HFFc6 (cell line): ENCODE measurements at places on chromosomes 5 and 9. TPM values are rescaled to one million over a fixed set of nuclear protein-coding genes. Genes with fewer than 3 reads are reported as not detected.

Gene GABRA1
- total RNA-seq, result not detected in 3 replicates

- H3K36me3 ChIP-seq, result peaks cover 39% of the 10 kb centered on the region
- peaks cover 67% of the 10 kb centered on the region for H3K4me1 ChIP-seq
- H3K27me3 ChIP-seq, result peaks cover 2% of the 10 kb centered on the region
Observed at GRCh38 chr9:95004411-95005277, 278.1 kb downstream of the AOPEP start.

GRCh38 chr5:31863991-31864411 lies 225.1 kb downstream of the PDZD2 start:
- no peaks in the 10 kb centered on the region for H3K4me1 ChIP-seq
- H3K27me3 ChIP-seq, result peaks cover 30% of the 10 kb centered on the region
- H3K27ac ChIP-seq, result no peak overlapping the region
- no peak overlapping the region for H3K4me3 ChIP-seq
- H3K36me3 ChIP-seq, result peaks cover 8% of the 10 kb centered on the region

Gene BAAT
- total RNA-seq, result 0.09 to 0.15 TPM in 2 of 3 replicates, not detected in the other

DNA sequence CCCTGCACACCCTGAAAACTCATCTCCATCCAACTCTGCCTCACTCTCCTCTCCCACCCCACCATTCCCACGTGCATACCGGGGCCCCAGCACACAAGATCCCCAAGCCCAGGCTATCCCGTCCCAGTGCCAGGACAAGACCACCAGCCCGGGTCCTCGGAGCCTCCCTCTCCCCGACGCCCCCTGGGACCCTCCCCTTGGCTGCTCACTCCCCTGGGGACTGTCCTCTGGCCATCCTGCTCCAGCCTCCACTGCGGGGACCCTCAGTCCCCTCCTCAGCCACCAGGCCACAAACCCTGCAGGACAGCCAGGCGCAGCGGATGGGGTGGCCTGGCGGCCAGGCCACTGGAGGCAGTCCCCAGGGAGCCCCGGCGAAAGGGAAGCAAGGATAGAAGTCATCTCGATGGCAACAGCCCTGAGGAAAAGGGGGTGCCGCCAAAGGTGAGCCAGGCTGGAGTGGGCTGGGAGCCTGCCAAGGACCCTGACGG lies 62.8 kb downstream of the C9orf50 start:
- H3K36me3 ChIP-seq, result no peaks in the 10 kb centered on the region
- no peak overlapping the region for H3K4me3 ChIP-seq
- no peak overlapping the region for H3K27ac ChIP-seq
- DNase-seq, result no peak

Gene CPLANE1
- total RNA-seq, result 10.5 to 12.7 TPM (median 11.8 TPM) in 3 replicates

DNA sequence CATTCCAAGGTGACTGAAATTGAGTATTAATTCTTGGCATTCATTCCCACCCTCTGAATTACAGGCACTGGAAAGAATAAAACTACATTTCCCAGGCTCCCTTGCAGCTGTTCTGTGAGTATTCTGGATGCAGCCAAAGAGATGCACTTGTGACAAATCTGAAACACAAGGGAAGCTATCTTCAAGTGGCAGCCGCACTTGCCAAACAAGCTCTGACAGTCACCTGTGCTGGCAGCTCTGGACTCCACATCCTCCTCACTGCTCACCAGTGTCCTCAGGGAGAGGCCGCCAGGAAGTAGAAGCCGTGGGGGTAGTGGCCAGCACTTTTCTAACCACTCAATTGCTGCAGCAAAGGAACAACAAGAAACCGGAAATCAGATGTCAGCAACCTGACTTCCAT lies 275.0 kb downstream of the NR2F1-AS1 start:
- no peak for DNase-seq
- no peak overlapping the region for H3K4me3 ChIP-seq
- peaks cover 32% of the 10 kb centered on the region for H3K4me1 ChIP-seq
- H3K27me3 ChIP-seq, result no peaks in the 10 kb centered on the region; the same call in none of the 2 replicates
- H3K36me3 ChIP-seq, result no peaks in the 10 kb centered on the region

Gene ADAMTSL2
- not detected in 3 replicates for total RNA-seq

DNA sequence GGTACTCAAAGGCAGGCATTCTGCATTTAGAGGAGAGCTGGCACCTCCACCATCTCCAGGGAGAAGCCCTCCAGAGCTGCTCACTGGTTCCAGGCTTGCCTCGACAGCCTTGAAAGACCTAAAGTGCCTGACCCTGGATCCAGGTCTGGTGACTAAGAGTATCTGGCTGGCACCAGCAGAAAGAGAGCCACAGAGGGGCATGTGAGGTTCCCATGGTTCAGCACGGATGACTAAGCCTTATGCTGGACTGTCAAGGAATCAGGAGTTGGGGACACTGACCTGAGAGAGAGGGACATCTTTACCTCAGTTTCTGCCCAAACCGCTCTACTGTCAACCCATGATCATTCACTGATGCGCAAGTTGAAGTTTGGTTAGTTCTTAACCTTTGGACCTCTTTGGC lies 3.0 kb downstream of the ACTL7A start:
- H3K4me1 ChIP-seq, result peaks cover 14% of the 10 kb centered on the region
- no peak overlapping the region for H3K27ac ChIP-seq
- H3K27me3 ChIP-seq, result no peaks in the 10 kb centered on the region; the same call in 1 of the 2 replicates
- H3K36me3 ChIP-seq, result peaks cover 20% of the 10 kb centered on the region; the same call in 1 of the 2 replicates
- no peak overlapping the region for H3K4me3 ChIP-seq

Gene SLCO6A1
- total RNA-seq, result not detected in 3 replicates

Gene SPAG8
- total RNA-seq, result 0.80 to 1.6 TPM (median 1.4 TPM) in 3 replicates

DNA sequence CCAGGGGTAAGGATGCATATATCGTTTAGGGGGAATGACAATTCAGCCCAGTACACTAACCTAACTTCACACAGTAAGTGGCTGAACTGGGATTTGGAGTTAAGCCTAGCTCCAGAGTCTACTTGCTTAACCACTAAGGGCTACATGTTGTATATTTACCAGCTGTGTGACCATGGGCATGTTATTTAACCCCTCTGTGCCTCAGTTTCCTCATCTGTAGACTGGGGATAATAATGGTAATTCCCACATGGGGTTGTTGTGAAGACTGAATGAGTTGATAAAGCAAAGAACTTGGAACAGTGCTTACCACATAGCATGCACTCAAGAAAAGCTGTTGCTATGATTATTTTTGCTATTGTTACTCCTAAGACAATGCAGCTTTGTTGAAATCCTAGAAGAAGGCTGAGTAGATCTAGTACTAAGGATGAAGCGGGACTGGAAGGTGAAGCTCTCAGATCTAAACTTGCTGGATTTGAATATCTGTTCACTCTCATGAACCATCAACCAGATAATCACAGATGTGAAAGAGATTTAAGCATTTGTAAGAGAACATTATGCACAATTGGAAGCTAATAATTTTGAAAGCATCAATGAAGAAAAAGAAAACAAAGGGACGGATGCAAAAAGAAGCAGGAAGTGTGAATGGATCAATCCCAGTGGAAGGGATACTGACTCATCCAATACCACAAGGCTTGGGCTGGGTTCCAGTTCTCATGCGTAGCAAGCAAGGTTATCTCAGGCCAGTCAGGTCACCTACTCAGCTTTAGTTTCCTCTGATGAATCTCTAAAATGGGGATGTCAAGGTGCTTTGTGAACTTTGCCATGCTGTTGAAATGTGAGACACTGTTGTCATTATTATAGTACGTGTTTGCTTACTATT lies 78.5 kb upstream of the TBC1D2 start:
- H3K4me3 ChIP-seq, result peak overlapping the region; percentile 46; the same call in 1 of the 2 replicates
- peaks cover 3% of the 10 kb centered on the region; the same call in 1 of the 2 replicates for H3K36me3 ChIP-seq
- peak; percentile 65 for DNase-seq
- H3K27ac ChIP-seq, result peak overlapping the region; percentile 90
- H3K4me1 ChIP-seq, result peaks cover 65% of the 10 kb centered on the region

- H3K27ac ChIP-seq, result no peak overlapping the region
- H3K27me3 ChIP-seq, result peaks cover 20% of the 10 kb centered on the region
- H3K4me1 ChIP-seq, result peaks cover 7% of the 10 kb centered on the region; the same call in 1 of the 2 replicates
- peak; percentile 38 for DNase-seq
Observed at GRCh38 chr9:19471737-19472648, 63.2 kb downstream of the ACER2 start.

Gene ASPN
- total RNA-seq, result 4.7 to 7.8 TPM (median 6.2 TPM) in 3 replicates

DNA sequence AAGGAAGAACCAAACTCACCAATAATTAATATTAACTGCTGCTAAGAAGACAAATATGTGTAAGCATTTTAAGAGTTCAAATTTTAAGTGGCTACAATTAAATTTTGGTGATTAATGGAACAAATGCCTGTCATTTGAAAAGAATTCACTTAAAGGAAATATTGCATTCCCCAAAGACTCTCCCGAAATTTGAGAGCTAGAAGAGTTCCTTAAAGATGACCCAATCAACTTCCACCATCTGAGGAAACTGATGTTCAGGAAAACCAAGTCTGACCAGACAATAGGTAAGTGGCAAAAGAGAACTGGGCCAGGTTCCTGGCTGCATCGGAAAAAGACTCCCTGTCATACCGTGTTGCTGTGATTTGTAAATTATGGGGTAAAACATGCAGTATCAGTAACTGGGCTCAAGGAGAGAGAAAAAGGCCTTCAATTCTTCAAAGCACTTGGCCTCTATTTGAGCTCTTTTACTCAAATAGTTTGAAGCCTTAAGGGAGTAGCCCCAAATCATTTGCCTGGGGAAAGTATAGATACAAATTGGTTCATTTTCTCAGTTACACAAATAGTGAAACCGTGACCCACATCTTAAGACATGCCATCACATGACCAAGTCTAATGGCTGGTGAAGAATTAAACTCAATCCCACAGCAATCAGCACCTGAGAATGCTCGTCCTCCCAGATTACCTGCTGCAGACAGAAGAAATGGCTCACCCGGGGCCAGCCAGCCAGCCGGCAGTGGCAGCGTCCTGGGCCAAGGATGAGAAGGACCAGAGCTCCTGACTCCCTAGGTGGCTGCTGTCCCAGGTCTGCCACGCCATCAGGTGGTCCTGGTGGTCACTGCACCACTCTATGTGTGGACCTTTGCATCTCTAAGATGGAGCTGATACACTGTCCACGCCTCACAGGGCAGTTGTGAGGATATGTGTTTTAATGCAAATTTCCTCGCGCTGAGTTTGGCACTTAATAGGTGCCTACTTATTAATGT lies 162.9 kb downstream of the TTLL11 start:
- H3K27ac ChIP-seq, result peak overlapping the region; percentile 27; the same call in 1 of the 2 replicates
- peaks cover 13% of the 10 kb centered on the region for H3K36me3 ChIP-seq
- peaks cover 33% of the 10 kb centered on the region for H3K4me1 ChIP-seq
- peaks cover 3% of the 10 kb centered on the region for H3K27me3 ChIP-seq
- DNase-seq, result no peak
- no peak overlapping the region for H3K4me3 ChIP-seq

GRCh38 chr5:125487231-125487630 lies 740.8 kb upstream of the ZNF608 start:
- H3K36me3 ChIP-seq, result 0 out of 2 replicates have a peak, but pooled peaks cover 5% of the 10 kb centered on the region
- H3K27ac ChIP-seq, result no peak overlapping the region
- peaks cover 41% of the 10 kb centered on the region for H3K4me1 ChIP-seq

DNA sequence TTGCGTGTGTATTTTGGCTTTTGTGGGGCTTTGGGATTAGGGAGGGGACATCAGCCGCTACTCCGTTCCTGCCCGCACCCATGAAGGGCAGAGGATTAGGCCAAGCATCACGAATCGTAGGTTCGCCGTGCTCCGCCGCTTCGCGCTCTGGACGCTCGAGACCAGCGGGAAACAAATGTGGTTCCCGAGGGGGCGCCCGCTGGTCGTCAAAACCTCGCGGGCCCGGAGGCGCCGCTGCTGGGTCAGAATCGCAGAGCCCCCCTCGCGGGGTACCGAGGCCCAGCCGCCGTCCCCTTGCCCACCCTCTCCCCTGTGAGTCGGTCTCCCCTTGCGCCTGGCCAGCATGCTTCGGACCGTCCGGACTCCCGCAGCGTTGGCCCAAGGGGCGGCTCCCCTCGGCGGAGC lies 2.3 kb upstream of the PAX5 start:
- no peak overlapping the region for H3K27ac ChIP-seq
- H3K4me3 ChIP-seq, result peak overlapping the region; percentile 79
- peaks cover 15% of the 10 kb centered on the region for H3K4me1 ChIP-seq
- peaks cover 77% of the 10 kb centered on the region for H3K27me3 ChIP-seq
- H3K36me3 ChIP-seq, result peaks cover 11% of the 10 kb centered on the region

GRCh38 chr9:21744841-21745240 lies 57.6 kb upstream of the MTAP start:
- peaks cover 1% of the 10 kb centered on the region; the same call in 1 of the 2 replicates for H3K27me3 ChIP-seq
- peaks cover 32% of the 10 kb centered on the region for H3K4me1 ChIP-seq
- H3K4me3 ChIP-seq, result no peak overlapping the region
- no peaks in the 10 kb centered on the region for H3K36me3 ChIP-seq

GRCh38 chr5:5342784-5343183 lies 79.7 kb upstream of the ICE1 start:
- peak overlapping the region; percentile 5; the same call in 1 of the 2 replicates for H3K27ac ChIP-seq
- peak; percentile 50 for DNase-seq
- H3K36me3 ChIP-seq, result no peaks in the 10 kb centered on the region
- peaks cover 3% of the 10 kb centered on the region for H3K27me3 ChIP-seq

GRCh38 chr9:21381448-21382339 lies 3.5 kb downstream of the IFNA2 start:
- no peak overlapping the region for H3K27ac ChIP-seq
- DNase-seq, result no peak
- peaks cover 30% of the 10 kb centered on the region for H3K27me3 ChIP-seq
- H3K4me1 ChIP-seq, result no peaks in the 10 kb centered on the region
- no peak overlapping the region for H3K4me3 ChIP-seq

Gene IL9
- total RNA-seq, result not detected in 3 replicates

GRCh38 chr5:58622936-58623871 lies 40.3 kb downstream of the RAB3C start:
- H3K4me1 ChIP-seq, result no peaks in the 10 kb centered on the region
- DNase-seq, result no peak
- no peaks in the 10 kb centered on the region for H3K36me3 ChIP-seq
- no peak overlapping the region for H3K27ac ChIP-seq
- no peak overlapping the region for H3K4me3 ChIP-seq

DNA sequence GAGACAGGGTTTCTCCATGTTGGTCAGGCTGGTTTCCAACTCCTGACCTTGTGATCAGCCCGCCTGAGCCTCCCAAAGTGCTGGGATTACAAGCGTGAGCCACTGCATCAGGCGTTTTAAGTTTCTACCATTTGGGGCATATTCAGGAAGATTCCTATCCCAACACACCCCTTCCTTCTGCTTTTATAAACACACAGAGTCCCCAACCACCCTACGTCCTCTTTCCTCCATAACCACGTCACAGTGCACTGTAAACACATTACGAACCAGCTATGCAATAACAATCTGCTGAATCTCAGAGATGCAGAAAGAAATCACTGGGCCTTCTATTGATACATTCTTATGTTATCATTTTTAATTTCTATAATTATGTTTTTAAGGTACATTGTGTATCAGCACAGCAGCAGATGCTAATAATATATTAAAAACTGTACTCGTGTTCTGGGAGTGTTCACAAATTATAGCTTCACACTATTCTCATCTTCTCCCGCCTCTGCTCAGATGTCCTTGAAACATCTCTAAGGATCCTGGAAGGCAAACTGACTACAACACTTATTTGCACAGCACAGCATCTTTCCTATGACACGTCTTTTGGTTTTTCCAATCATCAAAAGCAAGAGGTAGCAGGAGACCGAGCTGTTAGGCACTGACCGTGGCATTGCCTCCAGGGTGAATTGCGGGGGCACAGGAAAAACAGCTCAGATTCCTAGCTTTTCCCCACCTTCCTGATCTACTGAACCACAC lies 60.2 kb downstream of the KCNIP1 start:
- H3K27ac ChIP-seq, result no peak overlapping the region
- H3K36me3 ChIP-seq, result no peaks in the 10 kb centered on the region
- DNase-seq, result no peak
- no peak overlapping the region for H3K4me3 ChIP-seq
- no peaks in the 10 kb centered on the region for H3K4me1 ChIP-seq
- H3K27me3 ChIP-seq, result peaks cover 6% of the 10 kb centered on the region

Gene SLIT3
- 2.8 to 7.2 TPM (median 4.6 TPM) in 3 replicates for total RNA-seq
